ENCODE measurements at places on chromosomes 2 and 18.

DNA sequence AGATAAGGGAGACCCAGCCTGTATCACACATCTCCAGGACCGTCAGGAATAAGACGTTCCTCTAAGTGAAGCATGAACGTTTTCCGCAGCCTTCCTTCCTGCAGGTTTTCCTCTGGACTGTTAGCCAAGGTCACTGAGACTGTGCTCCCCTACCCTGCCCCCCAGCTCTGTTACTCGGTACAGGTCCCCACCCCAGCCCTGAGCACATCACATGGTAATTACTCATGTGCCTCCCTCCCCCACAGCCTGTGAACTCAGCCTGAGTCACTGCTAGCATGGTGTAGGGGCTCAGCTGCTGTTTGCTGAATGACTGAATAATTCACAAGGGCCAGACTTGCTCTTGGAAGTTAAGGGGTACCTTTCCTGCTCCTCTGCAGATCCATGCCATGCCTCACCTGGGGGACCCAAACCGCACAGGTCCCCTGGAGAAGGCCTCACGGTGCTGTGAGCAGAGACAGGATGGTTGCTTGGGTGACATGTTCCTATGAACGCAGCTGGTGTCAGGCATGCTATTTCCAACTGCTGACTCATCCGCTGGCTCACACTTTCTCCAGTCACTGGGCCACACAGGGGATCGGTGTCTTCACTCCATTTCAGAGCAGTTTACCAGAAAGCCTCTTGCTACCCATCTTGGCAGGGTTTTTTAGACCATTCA is 88.2 kb downstream of the PLB1 start:
- DNase-seq, result no peak

GRCh38 chr2:105783151-105783738 is 38.5 kb downstream of the NCK2 start:
- no peak for DNase-seq

GRCh38 chr2:37774976-37775907 is 103.8 kb upstream of the CDC42EP3 start:
- DNase-seq, result no peak

GRCh38 chr2:33051586-33052360 is 105.0 kb downstream of the LTBP1 start:
- no peak for DNase-seq

- DNase-seq, result no peak
These were observed 43.9 kb downstream of the CROCC2 start for GRCh38 chr2:240949791-240950705.

DNA sequence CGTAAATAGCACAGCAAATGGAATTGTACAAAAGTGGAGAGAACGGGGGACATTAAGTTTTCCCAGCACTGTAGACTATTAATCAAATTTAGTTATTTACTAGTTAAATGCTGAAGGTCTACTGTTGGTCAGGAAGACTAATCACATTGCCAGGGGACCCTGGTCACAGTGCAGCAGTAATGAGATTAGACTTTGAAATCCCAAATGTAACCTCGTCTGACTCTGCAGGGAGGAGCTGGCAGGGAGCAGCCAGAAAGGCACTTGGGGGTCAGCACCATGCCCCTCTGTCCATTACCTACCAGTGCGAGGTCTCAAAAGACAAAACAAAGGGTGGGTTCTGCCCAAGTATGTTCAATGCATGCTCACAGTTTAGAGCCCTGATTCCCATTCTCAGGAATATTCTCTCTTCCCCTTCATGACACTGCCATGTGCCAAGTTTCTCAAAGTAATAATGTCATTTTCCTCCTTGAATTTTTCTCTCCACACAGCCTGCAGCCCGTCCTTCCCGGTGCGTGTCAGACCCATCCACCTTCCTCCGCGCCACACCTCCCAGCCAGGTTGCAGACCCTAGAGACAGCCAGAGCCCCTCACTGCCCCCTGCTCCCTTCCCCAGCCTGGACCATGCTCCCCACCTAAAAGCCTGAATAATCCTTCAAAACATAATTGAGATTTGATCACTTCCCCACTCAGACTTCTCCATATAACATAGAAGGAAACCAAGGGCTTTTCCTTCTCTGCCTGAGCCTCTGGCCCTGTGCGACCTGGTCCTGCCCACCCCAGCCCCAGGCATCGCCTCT is 52.5 kb downstream of the TMEM18 start:
- DNase-seq, result no peak

GRCh38 chr2:49950646-49951045 is 796.3 kb upstream of the FSHR start:
- no peak for DNase-seq

DNA sequence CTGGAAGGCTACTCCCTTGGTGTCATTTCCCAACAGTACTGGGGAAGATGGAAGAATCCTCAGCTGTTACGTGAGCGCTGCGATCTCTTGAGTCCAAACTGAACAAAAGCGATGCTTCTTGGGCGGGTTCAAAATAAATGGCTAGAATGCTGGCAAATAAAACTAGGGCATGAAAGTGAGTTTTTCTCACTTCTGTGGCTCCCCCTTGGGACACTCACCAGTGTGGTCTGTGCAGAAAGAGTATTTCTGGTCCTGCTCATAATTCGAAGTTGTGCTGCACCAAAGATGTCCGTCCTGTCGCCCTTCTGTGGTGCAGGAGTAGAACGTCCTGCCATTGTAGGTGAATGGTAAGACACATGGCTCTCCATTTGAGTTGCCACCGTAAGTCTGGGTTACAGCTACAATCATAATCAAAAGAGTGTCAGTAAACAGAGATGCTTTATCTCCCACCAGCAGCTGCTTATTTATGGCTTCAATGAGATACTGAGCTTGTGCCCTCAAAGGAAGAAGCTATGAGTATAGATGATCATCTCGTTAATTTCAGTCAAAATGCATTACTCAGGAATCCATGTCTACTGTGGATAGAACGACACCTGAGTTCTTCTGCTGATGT is 11.8 kb downstream of the FN1 start:
- DNase-seq, result no peak

DNA sequence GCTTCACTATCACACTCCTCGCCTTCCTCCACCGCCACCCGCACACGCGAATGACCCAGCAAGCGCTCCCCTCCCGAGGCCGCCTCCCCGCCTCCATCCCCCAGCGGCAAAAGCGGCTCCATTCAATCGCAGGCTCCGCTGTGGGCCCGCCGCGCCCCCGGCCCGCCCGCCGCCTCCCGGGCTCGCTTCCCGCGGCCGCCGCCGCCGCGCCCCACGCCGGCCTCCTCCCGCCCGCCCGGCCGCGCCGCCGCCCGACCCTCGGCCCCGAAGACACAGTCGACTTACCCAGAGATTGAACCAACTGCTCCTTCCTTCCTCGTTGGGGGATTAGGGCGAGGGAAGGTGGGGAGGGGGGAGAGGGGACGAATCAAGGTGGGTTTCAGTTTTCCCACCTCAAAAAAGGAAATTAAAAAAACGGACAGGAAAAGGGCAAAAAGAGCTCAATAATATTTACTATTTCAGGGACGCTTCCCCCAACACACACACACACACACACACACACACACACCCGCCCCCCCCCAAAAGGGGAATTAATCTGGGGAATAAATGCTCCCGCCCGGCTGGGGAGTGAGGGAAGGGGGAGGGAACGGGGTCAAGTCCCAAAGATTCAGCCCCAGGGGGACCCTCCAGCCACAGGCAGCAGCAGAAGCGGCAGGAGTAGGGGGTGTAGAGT is 743 bp downstream of the XPO1 start:
- peak; percentile 37 for DNase-seq

DNA sequence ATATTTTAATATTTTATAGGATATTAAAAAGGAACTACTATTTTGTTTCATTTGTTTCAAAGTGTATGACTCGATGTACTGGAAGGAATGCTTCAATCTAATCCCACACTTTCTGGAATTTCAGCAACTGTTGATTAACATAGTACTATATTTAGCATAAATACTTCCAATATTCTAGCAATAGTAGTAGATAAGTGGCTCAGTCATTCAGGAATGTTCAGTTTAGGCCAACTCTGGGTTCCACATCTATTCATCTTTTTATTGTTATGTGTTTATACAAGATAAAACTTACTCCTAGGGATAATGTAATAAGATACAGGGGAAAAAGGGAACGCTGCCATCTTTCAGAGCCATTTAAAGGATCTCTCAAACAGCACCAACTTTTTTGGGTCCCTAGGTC is 22.3 kb upstream of the ORC2 start:
- DNase-seq, result no peak

DNA sequence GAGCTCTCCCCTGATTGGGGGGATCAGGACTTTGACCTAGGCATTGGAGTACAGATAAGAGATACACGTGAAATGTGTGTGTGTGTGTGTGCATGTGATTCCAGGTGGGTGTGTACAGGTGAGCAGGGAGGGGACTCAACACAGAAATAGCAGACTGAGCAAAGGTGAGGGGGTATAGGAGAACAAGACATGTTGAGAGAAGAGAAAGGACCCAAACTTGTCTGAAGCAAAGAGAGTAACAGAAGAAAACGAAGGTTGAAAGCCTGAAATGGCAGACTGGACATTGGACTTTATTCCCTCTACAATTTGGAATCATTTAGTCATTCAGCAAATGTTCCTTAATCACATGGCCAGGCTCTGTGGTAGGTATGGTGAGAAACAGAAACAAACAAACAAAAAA is 23.3 kb downstream of the MRO start:
- DNase-seq, result no peak

DNA sequence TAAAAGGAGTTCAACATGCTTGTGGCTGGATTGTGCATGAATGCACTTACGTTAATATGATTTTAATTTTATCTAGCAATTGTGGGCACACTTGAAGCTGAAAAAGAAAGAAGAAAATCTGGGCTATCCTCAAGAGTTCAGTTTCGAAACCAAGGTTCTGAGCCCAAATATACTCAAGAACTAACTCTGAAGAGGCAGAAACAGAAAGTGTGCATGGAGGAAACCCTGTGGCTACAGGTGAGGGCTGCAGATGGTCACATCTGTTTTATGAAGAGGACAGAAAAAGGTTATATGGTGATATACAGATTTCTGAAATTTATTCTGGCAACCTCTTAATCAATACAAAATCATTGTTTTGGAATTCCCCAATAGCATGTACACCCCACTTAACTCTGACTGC is 57.3 kb downstream of the ITGA6 start:
- no peak for DNase-seq

- DNase-seq, result no peak
These were observed 15.8 kb downstream of the D2HGDH start for GRCh38 chr2:241750076-241750840.

- no peak for DNase-seq
These were observed 39.7 kb downstream of the ANXA4 start for GRCh38 chr2:69781321-69782248.

DNA sequence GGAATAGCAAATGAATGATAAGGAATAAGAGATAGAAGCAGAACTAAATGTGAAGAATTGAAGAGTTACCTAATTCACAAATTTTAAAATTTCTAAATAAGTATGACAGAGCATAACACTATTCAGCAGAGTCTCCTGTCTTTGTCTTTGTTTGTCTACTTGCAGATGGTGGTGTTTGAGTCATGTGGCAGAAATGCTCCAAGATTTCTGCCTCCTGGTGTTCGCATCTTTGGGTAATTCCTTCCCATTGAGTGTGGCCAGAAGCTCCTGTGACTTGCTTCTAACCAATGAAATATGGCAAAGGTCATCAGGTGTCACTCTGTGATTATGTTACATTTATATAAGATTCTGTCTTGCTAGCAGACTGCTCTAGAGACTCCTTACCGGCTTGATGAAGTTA is 45.6 kb upstream of the GALNT3 start:
- no peak for DNase-seq

- DNase-seq, result no peak
These were observed 78.8 kb upstream of the CAPN13 start for GRCh38 chr2:30886080-30886479.

- DNase-seq, result no peak
These were observed 103.9 kb upstream of the TACR1 start for GRCh38 chr2:75303227-75303626.

DNA sequence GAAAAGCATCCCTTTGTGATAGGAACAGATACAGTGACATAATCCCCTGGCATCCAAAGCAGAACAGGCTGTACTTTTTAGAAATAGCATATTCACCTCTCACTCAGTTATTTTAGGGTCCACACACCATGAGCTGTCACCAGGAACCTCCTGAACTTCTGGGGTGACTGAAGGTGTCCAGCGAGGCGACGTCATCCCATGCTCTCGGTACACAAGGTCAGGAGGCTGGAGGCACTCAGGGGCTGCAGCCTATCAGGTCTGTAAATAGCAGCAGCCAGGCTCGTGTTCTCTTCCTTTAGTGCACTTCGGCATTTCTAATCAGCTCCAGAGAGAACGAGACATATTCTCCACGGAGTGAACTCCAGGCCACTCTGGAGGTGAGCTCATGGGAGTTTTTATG is 98.3 kb downstream of the GATA6 start:
- no peak for DNase-seq

DNA sequence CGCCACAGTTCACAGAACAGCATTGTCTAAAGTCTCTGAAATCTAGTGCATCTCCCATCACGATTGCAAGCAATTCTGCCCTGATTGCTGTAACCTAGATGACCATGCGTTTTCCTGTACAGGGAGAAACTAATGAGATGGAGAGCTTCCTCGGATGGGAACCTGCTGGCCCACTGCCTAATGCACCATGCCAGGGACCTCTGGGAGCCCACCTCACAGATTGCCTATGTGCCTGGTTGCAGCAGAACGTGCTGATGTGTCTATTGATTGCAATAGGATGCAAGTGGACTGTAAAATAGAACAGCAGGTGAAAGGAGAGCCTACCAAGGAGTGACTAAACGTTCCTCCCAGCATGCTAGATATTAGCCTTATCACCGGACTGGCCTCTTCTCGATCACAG is 141.0 kb upstream of the RAB12 start:
- DNase-seq, result no peak

DNA sequence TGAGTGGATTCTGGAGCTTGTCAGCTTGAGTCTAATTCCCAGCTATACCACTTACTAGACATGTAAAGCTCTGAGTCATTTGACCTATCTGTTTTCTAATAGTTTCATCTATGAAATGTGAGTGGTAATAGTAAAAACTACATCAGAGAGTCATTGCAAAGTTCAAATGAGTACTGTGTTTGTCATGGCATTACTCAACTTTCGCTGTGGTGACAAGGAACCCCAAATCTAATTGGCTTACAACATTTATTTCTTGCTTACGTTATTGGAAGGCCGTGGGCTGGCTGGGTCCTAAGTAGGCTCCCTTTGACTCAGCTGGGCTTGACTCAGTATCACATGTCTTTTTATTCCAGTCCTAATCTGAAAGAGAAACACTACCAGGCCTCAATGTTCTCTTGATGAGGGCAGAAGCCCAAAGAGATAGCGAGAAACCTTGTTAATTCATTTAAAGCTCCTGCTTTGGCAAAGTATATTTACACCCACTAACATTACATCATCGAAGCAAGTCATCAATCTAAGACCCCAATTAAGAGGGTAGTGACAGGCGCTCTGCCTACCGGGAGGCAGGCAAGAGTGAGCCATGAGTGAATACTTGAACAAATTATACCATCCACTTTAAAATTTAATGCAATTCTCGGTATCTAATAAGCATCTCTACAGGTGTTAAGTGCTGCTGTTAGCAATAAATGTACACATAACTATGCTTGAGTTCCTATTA is 431.8 kb upstream of the SPHKAP start:
- no peak for DNase-seq

- DNase-seq, result no peak
These were observed 62.9 kb downstream of the FHOD3 start for GRCh38 chr18:36360256-36360909.

- DNase-seq, result peak; percentile 55
These were observed 828 bp downstream of the DYNC1I2 start for GRCh38 chr2:171688129-171688465.

Measured in pons (tissue), 1 donor.